Sigmoid colon (tissue), 7 donors: ENCODE measurements at places on chromosomes 1 and 21. TPM values are rescaled to one million over a fixed set of nuclear protein-coding genes. Genes with fewer than 3 reads are reported as not detected.

The RASSF5 gene
- 5.3 TPM for total RNA-seq

The KCNH1 gene
- total RNA-seq = 2.5 TPM

The MRPL39 gene
- 15.3 TPM for total RNA-seq

The SPOCD1 gene
- total RNA-seq = 0.14 TPM

The PDE4B gene
- total RNA-seq = 5.5 TPM

DNA sequence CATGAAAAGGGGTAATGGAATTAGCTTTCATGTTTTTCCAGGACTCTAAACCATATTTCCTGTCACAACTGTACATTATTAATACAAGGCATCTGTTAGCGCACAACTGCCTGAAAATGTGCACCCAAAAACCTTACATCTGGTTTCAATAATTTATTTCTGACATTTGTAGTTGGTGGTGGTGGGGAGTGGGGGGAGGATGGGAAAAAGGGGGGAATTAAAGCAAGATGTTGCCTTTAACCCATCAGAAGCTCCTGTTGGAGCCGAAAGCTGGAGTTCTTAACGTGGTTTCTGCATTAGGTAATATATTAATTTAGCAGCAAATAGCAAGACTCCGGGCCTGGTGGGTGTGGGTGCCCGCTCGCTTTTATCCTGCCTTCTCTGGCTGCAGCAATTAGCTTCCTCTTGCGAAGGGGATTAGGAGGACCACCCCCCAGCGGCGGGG, 36.9 kb upstream of the HHAT start:
- H3K4me1 ChIP-seq = no peaks in the 10 kb centered on the region
- peak; percentile 76 for DNase-seq
- peak overlapping the region; percentile 78 for H3K27ac ChIP-seq

- no peaks in the 10 kb centered on the region for H3K4me1 ChIP-seq
- no peak for DNase-seq
- no peak overlapping the region for H3K4me3 ChIP-seq
- peaks cover 1% of the 10 kb centered on the region for H3K27me3 ChIP-seq
- no peaks in the 10 kb centered on the region for H3K36me3 ChIP-seq
Measured at GRCh38 chr1:51969038-51969705, 21.3 kb downstream of the RAB3B start.

- no peak overlapping the region for H3K4me3 ChIP-seq
- H3K27me3 ChIP-seq = no peaks in the 10 kb centered on the region
- no peak overlapping the region for H3K27ac ChIP-seq
- DNase-seq = no peak
- H3K36me3 ChIP-seq = no peaks in the 10 kb centered on the region
Measured at GRCh38 chr1:48654606-48655210, 122.0 kb downstream of the BEND5 start.

GRCh38 chr1:163745204-163745603, 423.4 kb downstream of the NUF2 start:
- H3K27ac ChIP-seq = no peak overlapping the region
- H3K27me3 ChIP-seq = no peaks in the 10 kb centered on the region

GRCh38 chr1:221692643-221693042, 49.2 kb downstream of the DUSP10 start:
- no peak overlapping the region for H3K4me3 ChIP-seq
- DNase-seq = no peak
- H3K27ac ChIP-seq = no peak overlapping the region
- H3K27me3 ChIP-seq = no peaks in the 10 kb centered on the region
- no peaks in the 10 kb centered on the region for H3K36me3 ChIP-seq

DNA sequence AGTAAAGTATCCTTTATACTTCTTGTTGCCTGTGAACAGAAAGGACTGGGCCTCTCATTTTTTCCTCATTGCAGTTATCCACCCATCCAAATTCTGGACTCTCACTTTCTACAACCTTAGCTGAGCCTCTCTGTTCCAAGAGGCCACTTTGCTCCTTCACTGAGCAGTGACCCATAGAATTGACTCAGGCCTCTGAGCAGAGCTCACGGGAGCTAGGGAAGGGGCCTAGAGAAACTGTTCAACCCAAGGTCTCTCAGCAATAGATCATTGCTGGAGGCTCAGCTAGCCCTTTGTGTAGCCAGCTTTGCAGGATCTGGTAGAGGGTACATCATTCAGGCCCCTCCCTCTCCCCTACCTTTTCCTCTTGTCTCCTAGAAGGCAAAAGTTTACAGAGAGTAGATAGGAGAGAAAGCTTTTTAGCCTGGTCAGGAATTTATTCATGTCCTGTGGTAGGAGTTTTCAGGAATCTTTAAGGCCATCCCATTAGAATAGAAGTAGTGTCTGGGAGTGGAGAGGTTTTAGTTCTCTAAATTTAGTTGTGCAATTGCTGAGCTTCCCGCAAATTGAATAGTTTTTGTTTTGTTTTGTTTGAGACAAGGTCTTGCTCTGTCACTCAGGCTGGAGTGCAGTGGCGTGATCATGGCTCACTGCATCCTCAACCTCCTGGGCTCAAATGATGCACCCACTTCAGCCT, 6.7 kb downstream of the INTS3 start:
- peaks cover 30% of the 10 kb centered on the region for H3K4me1 ChIP-seq
- no peak overlapping the region for H3K4me3 ChIP-seq
- DNase-seq = no peak

DNA sequence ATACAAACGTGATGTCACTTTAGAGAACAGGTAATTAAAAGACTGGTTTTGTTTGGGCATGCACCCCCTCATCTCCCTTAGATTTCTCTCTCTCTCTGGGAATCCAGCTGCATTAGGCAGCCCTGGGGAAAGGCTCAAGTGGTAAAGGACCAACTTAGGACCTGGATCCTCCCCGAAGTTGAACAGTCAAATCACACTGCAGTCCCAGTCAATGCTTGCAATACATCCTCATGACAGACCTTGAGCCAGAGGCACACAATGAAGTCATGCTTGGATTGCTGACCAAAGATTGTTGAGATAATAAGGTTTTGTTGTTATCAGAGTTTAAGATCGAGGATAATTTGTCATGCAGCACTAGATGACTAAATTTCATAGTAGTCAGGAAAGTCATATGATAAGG, 1285.8 kb upstream of the NCAM2 start:
- H3K4me3 ChIP-seq = no peak overlapping the region
- H3K4me1 ChIP-seq = no peaks in the 10 kb centered on the region
- H3K36me3 ChIP-seq = no peaks in the 10 kb centered on the region
- H3K27ac ChIP-seq = no peak overlapping the region
- no peaks in the 10 kb centered on the region for H3K27me3 ChIP-seq

- H3K4me1 ChIP-seq = peaks cover 13% of the 10 kb centered on the region
- no peaks in the 10 kb centered on the region for H3K36me3 ChIP-seq
- no peaks in the 10 kb centered on the region for H3K27me3 ChIP-seq
- H3K27ac ChIP-seq = no peak overlapping the region
Measured at GRCh38 chr1:78836726-78837125, 169.8 kb downstream of the ADGRL4 start.

- no peak for DNase-seq
- no peaks in the 10 kb centered on the region for H3K4me1 ChIP-seq
- H3K27ac ChIP-seq = no peak overlapping the region
- no peak overlapping the region for H3K4me3 ChIP-seq
Measured at GRCh38 chr1:29354511-29355098, 118.3 kb downstream of the PTPRU start.

GRCh38 chr1:193794239-193794638, 607.8 kb upstream of the B3GALT2 start:
- no peak overlapping the region for H3K27ac ChIP-seq
- no peaks in the 10 kb centered on the region for H3K36me3 ChIP-seq
- DNase-seq = no peak
- H3K27me3 ChIP-seq = no peaks in the 10 kb centered on the region

DNA sequence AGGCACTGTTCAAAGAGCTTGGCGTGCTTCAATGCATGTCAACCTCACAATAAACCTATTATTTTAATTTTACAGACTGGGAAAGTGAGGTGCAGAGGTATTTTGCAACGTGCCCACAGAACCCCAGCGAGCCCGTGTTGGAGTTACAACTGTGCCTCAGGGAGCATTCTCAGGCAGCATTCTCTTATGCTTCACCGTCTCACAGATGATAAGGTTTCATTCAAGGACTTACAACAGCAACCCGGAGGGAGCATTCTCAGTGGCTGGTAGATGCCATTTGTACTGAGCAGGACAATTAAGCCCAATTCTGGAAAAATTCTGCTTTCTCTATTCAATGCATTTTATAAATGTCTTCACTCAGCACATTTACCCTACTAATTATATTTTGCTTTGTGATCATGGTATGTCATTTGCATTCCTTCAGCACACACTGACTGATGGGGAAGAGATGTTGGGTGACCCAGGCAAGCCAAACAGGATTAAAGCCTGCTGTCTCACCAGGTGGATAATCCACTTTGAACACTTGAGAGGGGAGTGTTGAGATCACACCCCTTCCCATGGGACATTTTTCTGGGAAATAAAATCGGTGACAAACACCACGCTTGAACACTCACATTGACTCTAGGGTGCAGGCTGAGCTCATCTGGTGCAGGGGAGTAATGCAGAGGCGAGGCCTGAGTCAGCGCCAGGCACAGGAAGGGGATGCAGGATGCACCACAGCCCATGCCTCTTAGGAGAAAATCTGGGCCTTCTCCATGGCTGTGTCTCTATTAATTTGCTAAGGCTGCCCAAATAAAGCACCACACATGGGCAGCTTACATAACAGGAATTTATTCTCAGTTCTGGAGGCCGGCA, 113.9 kb downstream of the CLIC6 start:
- H3K4me1 ChIP-seq = no peaks in the 10 kb centered on the region
- DNase-seq = no peak
- H3K27me3 ChIP-seq = no peaks in the 10 kb centered on the region
- no peak overlapping the region for H3K27ac ChIP-seq
- H3K4me3 ChIP-seq = no peak overlapping the region

DNA sequence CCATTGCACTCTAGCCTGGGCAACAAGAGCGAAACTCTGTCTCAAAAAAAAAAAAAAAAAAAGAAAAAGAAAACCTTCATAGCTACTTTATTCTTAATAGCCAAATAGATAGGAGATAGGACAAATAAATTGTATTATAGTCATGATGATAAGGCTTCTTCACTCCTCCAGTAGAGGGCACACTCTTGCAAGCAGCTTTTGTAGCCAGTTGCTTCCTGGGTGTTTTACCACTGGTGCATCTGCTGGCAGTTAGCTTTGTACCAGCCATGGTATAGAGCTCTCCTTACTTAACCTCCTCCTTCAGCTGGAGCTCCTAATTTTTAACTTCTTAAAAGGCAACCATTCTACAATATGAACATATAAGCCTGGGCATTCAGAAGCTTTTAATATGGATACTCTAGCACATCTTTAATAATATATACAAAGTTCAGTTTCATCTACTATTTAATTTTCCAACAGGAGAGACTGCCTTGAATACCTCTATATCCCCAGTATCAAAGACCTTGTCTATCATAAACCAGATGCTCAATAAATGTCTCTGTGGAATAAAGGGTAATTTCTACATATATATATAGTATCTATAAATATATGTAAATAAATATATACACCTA, 35.8 kb downstream of the EVI5 start:
- H3K27me3 ChIP-seq = no peaks in the 10 kb centered on the region
- H3K4me3 ChIP-seq = no peak overlapping the region
- no peaks in the 10 kb centered on the region for H3K36me3 ChIP-seq
- H3K4me1 ChIP-seq = no peaks in the 10 kb centered on the region
- H3K27ac ChIP-seq = no peak overlapping the region

DNA sequence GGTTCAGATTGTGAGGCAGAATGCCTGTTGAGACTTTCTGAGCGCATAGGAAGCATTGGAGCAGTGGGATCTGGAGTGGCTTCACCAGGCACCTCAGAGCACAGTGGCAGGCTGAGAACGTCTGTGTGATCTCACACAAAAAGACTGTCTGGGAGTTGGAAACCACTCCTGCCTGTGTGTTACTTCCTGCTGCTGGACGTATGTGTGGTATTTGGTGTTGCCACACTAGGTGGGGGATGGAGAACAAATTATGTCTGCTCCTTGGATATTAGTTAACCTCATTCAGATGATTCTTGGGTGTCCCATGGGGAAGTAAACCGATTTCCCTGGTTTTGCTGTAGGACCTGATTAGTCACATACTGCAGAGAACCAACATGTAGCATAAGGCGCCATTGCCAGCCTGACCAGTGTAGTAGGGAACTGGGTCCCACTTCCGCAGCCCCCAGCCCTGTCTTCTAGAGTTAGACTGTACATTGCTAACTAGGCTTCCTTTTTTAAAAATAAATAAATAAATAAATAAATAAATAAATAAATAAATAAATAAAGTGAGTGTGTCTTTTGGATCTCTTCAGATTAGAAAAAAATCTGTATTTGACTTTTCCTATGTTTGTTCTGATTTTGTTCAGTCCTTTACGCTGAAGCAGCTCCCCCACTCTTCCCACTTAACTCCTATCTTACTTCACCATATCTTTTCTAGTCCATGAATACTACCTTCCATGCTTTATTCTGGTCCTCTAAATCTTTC, 26.9 kb downstream of the UCK2 start:
- H3K4me1 ChIP-seq = no peaks in the 10 kb centered on the region
- H3K27me3 ChIP-seq = no peaks in the 10 kb centered on the region
- no peaks in the 10 kb centered on the region for H3K36me3 ChIP-seq
- no peak for DNase-seq

- no peaks in the 10 kb centered on the region for H3K4me1 ChIP-seq
- H3K36me3 ChIP-seq = no peaks in the 10 kb centered on the region
- H3K27ac ChIP-seq = no peak overlapping the region
- no peak overlapping the region for H3K4me3 ChIP-seq
- H3K27me3 ChIP-seq = no peaks in the 10 kb centered on the region
- no peak for DNase-seq
Measured at GRCh38 chr1:245546875-245547274, 392.1 kb downstream of the KIF26B start.

- no peaks in the 10 kb centered on the region for H3K27me3 ChIP-seq
- no peaks in the 10 kb centered on the region for H3K4me1 ChIP-seq
Measured at GRCh38 chr1:234934611-234935033, 194.0 kb downstream of the TOMM20 start.

GRCh38 chr1:97041026-97041425, 319.4 kb downstream of the PTBP2 start:
- no peak overlapping the region for H3K4me3 ChIP-seq
- H3K4me1 ChIP-seq = no peaks in the 10 kb centered on the region
- H3K27me3 ChIP-seq = no peaks in the 10 kb centered on the region
- H3K36me3 ChIP-seq = no peaks in the 10 kb centered on the region

DNA sequence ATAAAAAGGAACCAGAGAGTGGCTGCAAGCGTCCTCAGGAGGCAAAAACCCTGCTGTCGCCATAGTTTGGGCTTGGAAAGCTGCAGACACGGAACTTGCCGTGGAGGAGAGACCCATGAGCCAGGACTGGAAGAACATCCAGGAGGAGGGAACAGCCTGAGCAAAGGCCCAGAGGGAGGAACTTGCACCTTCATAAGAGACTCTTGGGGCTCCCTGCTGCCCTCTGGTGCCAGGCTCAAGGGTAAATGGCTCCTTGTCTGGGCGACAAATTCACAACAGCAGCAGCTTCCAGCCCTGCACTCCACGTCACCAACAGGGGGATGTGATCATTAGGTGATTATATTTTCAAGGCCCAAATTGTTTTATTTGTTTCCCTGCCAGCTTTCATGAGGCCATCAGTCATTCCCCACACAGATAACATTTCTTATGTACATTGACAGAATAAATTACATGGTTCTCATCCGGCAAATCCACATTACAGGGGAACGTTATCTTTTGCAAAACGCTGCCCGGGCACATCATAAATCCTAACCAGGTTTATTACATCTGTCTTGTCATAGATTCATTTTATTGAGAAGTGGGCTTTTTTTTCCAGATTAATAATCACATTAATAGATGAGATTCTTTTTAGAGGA, 143.0 kb upstream of the GRIK3 start:
- DNase-seq = no peak
- no peaks in the 10 kb centered on the region for H3K4me1 ChIP-seq
- no peak overlapping the region for H3K4me3 ChIP-seq
- no peaks in the 10 kb centered on the region for H3K36me3 ChIP-seq
- H3K27ac ChIP-seq = no peak overlapping the region
- peaks cover 13% of the 10 kb centered on the region for H3K27me3 ChIP-seq

GRCh38 chr21:14943616-14944015, 121.2 kb downstream of the NRIP1 start:
- H3K27me3 ChIP-seq = no peaks in the 10 kb centered on the region
- no peaks in the 10 kb centered on the region for H3K36me3 ChIP-seq
- no peak for DNase-seq
- no peak overlapping the region for H3K4me3 ChIP-seq
